ENCODE measurements at places on chromosomes 7 and 10.

GRCh38 chr7:28180364-28181147 is at the start of gene JAZF1:
TSS of gene JAZF1 (minus strand) at chr7:28180795.
- DNase-seq, result peak; percentile 8

GRCh38 chr10:48400850-48401220 is 94.4 kb downstream of the MAPK8 start:
- no peak for DNase-seq

DNA sequence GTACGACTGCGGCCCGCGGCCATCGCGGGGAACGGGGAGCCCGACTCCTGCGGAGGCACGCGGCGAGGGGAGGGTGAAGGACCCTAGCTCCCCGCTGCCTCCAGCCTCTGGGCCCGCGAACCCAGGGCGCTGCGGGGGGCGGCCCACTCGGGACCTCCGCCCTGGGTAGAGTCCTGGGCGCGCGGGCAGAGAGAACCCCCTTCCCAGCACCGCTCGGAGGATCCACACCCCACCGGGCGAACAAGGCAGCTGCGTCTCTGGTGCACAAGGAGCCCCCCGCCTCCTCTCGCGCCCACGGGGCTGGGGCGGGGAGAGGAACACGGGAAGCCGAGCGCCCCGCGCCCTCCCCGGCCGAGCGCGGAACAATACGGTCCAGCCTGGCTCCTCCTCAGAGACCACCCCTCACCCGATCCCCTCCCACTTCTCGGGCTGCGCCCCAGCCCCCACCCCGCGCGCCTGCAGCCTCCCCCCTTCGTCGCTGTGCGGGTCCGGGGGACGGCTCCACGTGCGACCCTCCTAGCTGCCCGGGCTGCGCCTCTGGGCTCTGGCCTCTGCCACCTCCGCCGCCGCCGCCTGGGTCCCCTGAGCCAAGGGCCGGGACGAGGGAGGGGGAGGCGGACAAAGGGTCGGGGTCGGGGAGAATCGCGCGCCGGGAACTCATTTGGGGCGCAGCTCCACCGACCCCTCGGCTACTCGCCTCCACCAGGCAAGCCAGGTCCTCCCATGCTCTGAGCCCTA is at the start of gene WDR86:
Gene WDR86 (minus strand): TSS at position 372 of the 738 bp plus-strand sequence. CDS start 449 bp downstream, outside the sequence.
- no peak for DNase-seq

GRCh38 chr7:40194745-40195144 is 59.9 kb downstream of the SUGCT start:
- no peak for DNase-seq

DNA sequence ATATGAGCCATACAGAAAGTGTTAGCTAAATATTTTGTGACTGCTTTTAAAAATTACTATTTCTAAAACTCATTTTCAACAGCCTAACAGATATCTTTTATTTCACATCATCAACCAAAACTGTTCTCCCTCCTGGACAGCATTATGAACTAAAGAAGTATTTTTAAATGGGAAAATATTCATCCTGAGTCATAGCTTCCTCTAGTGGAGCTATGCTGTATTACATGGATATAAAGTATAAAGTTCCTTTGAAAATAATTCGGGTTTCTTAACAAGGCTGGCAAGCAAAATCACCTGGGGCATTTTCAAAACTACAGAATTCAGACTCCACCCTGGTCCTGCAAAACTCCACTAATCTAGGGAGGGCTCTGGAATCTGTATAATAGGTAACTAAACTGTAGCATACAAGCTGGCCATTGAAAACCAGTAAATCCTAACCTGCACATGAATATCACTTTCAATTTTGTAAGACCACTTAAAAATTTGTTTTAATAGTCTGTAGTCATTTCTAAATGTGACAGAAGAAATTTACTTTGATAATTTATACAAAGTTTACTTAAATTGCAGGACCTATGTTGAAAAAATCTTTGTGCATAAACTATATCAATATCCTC is 53.5 kb downstream of the SCIN start:
- no peak for DNase-seq

DNA sequence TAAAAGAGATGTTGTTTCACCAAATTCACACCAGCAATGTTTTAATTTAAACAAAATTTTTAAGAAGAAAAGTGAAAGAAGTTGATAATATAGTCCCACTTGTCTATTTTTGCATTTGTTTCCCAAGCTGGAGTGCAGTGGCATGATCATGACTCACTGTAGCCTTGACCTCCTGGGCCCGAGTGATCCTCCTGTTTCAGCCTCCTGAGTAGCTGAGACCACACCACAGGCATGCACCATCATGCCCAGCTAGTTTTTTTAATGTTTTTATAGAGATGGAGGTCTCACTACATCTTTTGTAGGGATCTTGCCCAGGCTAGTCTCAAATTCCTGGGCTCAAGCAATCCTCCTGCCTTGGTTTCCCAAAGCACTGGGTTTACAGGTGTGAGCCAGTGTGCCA is 14.1 kb upstream of the NDUFA5 start:
- no peak for DNase-seq

DNA sequence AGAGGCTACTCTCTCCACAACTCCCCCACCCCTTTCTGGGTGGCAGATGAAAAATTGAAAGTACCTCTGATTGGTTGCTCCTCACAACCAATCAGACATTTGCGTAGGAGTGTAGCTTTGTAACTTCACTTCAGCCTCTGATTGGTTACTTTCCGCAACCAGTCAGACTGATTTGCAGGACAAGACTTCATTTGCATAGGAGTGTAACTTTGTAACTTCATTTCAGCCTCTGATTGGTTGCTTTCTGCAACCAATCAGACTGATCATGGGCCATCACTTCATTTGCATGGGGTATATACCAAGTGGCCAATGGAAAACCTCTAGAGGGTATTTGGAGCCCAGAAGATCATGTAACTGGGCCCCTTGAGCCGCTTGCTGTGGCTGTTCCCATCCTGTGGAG is 25.6 kb downstream of the CDNF start:
- DNase-seq, result no peak

- no peak for DNase-seq
Measured at GRCh38 chr7:101813402-101814019, 3.9 kb upstream of the CUX1 start.

- DNase-seq, result no peak
Measured at GRCh38 chr7:90532231-90532929, 62.9 kb downstream of the PTTG1IP2 start.

GRCh38 chr7:137747359-137748031 is 99.3 kb downstream of the DGKI start:
- no peak for DNase-seq

- DNase-seq, result no peak
Measured at GRCh38 chr10:34206078-34206934, 608.8 kb downstream of the PARD3 start.

DNA sequence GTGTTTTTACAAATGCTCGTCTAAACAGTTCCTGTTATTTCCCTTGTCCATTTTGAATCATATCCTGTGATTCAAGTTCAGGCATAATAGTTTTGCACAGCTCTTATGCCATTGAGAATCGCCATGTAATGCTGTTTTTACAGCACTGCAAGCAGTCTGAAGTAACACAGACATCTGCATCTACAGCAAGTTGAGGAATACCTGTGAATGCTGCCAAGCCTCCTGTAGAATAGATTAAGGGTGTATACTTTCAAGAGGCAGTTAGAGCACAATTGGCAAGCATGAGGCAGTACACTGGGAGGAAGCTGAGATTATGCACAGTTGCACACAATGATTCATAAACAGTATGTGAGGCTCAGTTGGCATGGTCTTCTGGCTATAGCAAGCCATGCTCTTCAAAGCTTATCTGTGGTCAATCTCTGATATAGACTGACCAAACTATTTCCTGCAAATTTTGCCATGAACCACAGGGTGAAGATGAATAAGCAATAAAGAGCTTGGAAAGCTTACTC is 121.9 kb upstream of the AKR1E2 start:
- no peak for DNase-seq

GRCh38 chr7:76333511-76334101 is 25.2 kb downstream of the YWHAG start:
- DNase-seq, result no peak

DNA sequence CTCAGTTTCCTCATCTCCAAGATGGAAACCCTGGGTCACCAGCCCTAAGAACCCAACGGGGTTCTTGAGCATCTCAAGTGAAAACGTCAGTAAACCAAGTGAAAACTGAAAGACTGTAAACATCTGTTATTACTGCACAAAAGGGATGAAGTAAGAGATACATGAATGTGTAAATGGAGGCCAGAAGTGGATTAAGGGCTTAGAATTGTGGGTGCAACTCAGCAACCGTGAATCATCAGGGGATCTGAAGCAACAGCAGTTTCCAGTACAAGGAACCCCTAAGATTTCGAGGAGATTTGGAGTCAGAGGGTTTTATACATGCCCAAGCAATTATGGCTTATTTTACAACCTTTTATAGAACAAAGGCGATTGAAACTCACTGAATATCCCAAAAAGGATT is 95.7 kb upstream of the SVIL start:
- DNase-seq, result no peak

DNA sequence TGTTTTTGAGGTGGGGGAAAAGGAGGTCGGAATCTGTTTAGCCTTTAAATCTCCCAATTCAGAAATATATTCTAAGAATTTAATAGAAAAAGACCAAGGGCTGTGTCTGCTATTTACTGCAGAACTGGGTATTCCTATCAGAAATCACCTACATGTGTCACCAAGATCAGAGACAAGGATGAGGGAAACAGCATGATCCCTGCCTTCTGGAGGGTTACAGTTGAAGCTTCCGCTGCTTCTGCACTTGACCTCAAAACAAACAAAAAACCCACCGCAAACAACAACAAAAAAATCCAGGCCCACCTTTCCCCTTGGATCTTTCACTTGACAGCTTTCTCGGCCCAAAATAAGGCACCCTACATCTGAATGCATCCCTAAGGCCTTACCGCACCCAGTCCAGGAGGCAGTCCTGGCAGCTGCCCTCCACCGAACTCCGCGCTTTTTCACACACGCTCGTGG is 750 bp upstream of the CDK14 start:
- no peak for DNase-seq

- DNase-seq, result no peak
Measured at GRCh38 chr10:83625831-83626360, 513.4 kb upstream of the GHITM start.

DNA sequence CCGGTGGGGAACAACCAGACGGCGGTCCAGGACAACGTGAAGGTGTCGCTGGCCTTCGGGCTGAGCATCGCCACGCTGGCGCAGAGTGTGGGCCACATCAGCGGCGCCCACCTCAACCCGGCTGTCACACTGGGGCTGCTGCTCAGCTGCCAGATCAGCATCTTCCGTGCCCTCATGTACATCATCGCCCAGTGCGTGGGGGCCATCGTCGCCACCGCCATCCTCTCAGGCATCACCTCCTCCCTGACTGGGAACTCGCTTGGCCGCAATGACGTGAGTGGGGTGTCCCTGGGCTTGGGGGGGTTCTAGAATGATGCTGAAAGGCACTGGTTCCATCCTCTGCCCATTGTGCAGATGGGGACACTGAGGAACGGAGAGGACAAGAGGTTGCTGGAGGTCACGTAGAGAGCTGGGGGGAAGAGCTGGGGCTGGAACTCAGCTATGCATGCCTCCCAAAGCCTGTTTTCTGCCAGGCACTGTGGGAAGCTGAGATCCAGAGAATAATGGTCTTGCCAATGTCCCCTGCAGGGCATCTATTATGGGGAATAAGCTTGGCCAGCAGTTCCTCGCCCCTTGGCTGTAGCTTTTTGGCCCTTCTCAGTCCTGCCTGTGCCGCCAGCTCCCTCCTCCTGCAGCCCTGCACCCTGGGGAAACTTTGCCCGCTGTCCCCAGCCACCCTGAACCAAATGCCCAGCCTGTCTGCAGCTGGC is 523 bp downstream of the AQP1 start:
- DNase-seq, result no peak

GRCh38 chr7:86926732-86927131 is 132.7 kb downstream of the ELAPOR2 start:
- no peak for DNase-seq

- DNase-seq, result no peak
Measured at GRCh38 chr7:30467271-30467670, 11.3 kb downstream of the NOD1 start.

DNA sequence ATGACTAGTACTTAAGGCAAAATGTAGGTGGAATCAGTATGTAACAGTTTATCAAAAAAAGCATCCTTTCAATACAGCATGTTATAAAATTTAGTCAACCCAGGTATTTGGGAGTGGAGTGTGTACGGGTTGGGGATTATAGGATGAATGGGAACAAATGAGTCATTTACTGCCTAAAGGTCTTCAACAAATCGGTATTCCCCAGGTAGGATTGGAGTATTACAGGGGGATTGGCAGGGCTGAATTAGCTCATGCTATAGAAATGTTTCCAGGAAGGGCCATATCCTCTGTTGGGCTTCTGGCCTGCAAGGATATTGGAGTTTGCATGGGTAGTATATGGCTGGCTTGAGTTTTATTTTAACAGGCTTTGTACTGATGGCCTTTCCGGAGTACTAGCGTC is 723.7 kb downstream of the SORCS1 start:
- no peak for DNase-seq

DNA sequence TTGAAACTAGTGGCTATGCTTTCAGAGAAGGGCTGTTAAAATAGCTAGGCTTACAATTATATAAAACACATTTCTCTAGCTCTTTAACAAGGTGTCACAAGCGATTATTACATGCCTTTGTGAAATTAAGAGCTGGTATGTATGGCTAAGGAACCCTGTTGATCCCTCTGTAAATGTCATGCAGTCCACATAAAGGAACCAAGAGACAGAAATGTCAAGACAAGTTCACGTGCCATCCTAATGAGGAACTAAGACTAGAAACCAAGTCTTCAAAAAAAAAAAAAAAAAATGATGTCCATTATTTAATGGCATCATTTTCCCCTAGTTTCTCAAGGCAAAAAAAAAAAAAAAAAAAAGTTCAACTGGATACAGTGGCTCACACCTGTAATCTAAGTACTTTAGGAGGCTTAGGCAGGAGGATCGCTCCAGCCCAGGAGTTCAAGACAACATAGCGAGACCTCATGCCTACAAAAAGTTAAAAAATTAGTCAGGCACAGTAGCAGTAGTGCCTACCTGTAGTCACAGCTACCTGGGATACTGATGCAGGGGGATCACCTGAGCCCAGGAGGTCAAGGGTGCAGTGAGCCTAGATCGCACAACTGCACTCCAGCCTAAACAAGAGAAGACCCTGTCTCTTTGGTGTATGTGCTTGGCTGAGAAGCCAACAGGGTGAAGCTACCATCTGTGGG is 63.4 kb downstream of the SRPK2 start:
- DNase-seq, result no peak

GRCh38 chr7:128891942-128892269 is 18.6 kb downstream of the KCP start:
- no peak for DNase-seq

Data from stimulated activated CD4-positive, alpha-beta T cell treated with anti-CD3 and anti-CD28 coated beads, Interleukin-12 subunit alpha, Interleukin-12 subunit beta, amount 100 ng/mL, for 24 hours (primary cell).